ENCODE measurements at places on chromosomes 7 and 10. TPM values are rescaled to one million over a fixed set of nuclear protein-coding genes. Genes with fewer than 3 reads are reported as not detected.
A peak's percentile ranks its signal among the peaks of the same experiment; 100 is the strongest.

The SKIDA1 gene
- total RNA-seq: 0.10 TPM

The TAS2R4 gene
- 0.14 TPM for total RNA-seq

The KCP gene
- 1.4 TPM for total RNA-seq

The AKR1E2 gene
- total RNA-seq: not detected

- no peak for DNase-seq
Measured at GRCh38 chr10:52967806-52968795, 195.5 kb upstream of the MBL2 start.

- DNase-seq: no peak
Measured at GRCh38 chr7:2168615-2169311, 64.0 kb downstream of the MAD1L1 start.

DNA sequence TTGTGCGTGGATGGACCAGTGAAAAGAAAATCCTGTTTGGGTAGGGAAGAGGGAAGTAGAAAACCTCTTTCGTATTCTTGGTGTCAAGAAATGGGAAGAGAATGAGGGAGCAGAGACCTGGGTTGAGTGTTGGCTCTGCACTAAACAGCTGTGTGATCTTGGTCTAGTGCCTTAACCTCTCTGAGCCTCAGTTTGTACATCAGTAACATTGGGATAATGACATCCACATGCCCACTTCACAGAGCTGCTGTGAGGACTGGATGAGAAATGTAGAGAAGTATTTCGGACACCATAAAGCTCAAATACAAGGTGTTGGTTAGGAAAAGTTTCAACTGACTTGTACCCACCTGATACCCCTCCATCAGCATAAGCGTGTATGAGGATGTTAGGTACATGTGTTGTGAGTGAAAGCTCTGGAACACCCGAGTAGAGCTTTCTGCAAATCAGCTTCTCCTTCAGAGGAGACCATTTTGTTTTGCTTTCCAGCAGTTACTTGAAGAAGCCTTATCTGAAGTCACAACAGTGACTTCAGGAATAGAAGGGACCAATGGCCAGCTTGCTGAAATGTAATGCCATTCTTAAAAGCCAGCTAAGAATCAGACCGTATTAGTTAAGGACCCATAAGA, 11.2 kb downstream of the TRIM56 start:
- DNase-seq: no peak

DNA sequence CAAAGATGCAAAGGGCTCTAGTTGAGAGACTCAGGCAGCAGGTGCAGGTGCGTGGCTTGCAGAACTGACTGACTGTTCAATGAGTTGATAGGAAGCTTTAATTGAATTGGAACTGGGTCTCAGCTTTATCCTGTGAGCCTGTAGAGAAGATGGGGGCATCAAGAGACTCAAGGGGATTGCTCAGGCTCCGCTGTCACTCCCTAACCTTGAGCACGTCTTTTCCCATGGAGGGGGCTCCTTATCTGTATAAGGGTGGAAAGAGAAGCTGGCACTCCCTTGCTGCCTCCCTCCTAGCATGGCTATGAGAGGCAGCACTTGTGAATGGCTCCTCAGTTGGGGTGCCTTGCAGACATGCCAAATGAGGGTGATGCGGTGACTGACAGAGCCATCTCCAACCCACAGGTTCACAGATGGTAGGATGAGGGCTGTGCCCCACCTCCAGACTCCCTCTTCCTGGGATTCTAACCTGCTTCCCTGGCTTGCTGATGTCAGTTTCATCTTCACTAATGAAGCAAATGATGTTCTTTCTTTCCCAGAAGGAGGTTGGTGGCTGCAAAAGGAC, 12.4 kb upstream of the PLEKHA1 start:
- DNase-seq: no peak

- no peak for DNase-seq
Measured at GRCh38 chr7:27510541-27510940, 152.1 kb downstream of the HIBADH start.

DNA sequence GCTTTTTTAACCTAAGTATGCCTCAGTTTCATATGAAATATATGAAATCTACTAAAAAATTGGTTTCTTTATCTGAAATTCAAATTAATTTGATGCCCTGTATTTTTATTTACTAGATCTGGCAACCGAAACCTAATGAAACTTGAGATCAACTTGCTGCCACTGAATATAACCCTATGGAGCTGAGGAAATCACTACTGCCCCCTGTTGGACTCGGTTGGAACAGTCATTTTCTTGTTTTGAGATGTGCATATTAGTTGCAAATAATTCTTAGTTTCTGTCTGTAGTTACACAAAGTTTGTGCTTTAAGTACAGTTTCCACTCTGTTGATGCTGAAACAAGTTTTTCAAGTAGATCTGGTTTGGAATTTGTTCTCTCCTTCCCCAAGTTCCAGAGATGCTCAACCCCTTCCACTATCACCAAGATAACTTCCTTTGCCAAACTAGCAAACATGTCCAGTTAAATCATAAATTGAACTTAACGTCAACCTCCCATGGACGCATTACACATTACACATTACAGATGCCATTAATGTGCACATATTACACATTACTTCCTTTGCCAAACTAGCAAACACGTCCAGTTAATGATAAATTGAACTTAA, 22.2 kb upstream of the EXOC4 start:
- DNase-seq: peak; percentile 42

GRCh38 chr10:119449760-119450461, 92.6 kb downstream of the RGS10 start:
- peak; percentile 80 for DNase-seq

DNA sequence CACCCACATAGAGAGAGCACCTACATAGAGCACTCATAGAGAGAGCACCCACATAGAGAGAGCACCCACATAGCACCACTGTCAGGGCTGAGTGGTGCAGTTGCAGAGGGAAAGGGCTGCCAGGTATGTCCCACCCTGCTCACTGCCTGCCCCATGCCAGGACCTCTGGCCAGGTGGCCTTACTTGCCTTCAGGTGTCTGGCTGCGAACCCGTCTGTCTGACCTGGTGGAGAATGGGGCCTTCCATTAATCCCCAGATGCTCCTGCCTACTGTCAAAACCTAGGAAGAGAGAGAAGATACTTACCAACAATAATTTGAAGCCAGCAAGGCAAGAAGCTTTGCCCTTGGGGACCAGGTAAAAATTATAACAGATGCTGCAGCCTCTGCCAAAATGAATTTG, 51.1 kb downstream of the INSIG1 start:
- DNase-seq: no peak

DNA sequence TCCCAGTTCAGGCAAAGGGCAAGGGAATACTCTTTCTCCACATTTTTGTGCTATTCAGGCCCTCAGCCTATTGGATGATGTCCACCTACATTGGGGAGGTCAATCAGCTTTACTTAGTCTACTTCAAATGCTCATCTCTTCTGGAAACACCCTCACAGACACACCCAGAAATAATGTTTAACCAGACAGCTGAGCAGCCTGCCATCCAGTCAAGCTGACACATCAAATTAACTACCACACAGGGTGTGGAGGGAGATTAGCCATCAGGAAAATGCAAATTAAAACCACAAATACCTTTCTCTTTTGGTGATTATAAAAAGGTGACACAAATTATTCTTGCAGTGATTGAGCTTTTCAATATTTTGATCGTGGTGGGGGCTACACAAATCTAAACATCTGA, 74.7 kb upstream of the FZD8 start:
- DNase-seq: no peak

- no peak for DNase-seq
Measured at GRCh38 chr10:74855027-74855426, 28.6 kb downstream of the KAT6B start.

- DNase-seq: no peak
Measured at GRCh38 chr7:16644157-16644556, 1.4 kb downstream of the ANKMY2 start.

GRCh38 chr7:75694638-75695399, 43.9 kb downstream of the HIP1 start:
- no peak for DNase-seq

DNA sequence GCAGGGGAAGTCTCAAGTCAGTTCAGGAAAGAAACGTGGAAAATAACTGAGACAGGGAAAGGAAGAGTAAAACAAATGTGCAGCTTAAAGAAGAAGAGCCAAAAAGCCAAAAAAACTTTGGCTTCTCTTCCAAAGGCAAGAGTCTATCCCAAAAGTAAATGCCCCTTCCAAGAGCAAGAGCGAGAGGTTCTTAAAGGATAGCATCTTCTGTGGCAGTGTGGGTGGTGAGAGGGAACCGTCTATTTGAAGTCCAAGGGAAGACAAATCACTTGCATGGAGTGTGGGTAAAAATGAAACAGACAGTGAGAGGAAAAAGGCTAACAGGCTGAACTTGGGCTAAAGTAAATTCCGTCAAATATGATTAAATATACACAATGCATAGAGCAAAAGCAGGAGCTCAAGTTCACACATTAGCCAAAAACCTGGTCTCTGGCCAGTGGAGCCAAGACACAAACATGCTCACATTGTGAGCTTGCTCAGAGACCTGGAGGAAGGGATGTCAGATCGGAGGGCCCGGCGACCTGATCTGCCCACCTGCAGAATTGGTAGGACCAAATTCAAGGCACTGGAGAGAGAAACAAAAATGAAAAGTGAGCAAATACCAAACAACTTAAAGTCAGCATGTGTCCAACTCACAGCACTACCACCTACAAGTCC, 87.0 kb downstream of the PIK3CG start:
- no peak for DNase-seq

- no peak for DNase-seq
Measured at GRCh38 chr10:114279901-114280644, 41.0 kb downstream of the VWA2 start.

GRCh38 chr10:5622186-5622960, 44.0 kb downstream of the ASB13 start:
- DNase-seq: no peak

DNA sequence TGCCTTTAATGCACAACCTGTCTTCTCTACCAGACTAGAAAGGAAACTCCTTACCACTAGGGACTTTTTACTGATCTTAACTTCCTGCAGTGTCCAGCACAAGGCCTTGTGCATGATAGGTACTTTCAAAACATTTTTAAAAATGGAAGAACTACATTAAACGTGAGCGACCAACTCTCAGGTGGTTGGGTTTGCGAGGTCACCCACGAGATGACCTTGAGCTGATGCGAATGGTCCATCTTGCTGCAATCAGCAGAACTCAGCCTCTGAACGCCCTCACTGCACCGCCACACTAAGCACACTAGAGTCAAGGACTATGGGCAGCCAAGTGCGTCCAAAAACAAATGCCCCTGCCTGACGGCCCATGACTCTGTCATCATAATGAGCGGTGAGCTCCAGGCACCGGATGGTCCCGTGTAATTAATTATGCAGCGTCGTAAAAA, 34.9 kb upstream of the PTF1A start:
- no peak for DNase-seq

- no peak for DNase-seq
Measured at GRCh38 chr7:150781961-150782360, 18.2 kb downstream of the TMEM176B start.

DNA sequence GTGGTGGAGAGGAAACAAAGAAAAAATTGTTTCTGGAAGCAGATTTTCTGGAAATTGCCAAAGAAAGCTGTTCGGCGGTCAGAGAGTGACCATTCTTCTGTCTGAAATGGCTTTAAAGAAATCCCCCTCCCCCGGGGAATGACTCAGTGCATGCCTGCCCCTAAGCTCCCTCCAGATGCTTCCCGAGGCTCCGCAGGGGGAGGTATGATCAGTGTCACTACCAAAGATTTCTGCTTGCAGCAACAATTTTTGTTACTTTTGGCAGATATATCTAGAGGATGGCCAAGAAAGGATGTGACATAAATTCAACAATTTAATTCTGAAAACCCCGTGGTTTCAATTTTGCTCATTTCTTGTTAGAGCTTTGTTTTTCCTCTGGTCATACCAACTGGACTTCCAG, 163.9 kb downstream of the JCAD start:
- DNase-seq: peak; percentile 70

DNA sequence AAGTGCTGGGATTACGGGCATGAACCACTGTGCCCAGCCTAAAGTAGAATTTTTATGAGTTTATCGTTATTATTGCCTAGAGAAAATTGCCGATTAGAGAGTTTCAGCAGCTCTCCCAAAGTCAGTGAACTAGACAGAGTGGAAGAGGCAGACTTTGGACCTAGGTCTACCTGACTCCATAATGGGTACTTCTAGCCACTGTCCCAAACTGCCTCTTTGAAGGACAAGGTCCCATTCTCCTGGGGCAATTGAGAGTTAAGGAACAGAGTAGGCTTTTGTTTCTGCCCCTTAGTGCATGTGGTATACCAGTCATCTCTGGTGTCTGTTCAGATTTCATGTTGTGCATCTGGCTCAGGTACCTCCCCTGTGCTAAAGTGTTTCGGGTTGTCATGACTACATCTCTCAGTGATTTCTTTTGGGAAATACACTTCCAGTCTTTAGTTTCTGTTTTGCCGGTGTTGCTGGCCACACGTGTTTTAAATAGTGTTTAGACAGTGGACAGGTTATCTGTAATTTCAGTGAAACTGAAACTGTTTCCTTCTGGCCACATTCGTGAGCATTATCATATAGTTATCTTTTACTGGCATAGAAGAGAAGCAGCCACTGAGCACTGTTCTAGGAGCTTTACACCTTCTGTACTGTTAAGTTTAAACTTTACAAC, 4.7 kb downstream of the TMEM236 start:
- DNase-seq: peak; percentile 39

DNA sequence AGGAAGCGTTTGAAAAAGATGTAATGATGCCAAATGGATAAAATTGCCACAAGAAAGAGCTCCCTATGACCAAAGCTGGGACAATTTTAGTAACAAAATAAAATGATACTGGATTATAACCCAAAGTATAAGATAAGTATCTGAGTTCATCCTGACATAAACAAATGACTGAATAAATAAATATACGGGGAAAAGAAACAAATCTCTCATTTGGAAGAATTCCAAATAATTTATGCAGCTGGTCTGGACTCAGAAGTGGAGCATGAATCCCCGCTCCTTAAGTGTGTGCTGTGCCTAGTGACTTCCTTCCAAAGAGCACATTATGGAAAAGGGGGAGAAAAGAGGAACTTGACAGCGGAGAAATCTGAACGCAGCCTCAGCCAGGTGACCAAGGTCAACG, 186.2 kb downstream of the RAMP3 start:
- DNase-seq: no peak

DNA sequence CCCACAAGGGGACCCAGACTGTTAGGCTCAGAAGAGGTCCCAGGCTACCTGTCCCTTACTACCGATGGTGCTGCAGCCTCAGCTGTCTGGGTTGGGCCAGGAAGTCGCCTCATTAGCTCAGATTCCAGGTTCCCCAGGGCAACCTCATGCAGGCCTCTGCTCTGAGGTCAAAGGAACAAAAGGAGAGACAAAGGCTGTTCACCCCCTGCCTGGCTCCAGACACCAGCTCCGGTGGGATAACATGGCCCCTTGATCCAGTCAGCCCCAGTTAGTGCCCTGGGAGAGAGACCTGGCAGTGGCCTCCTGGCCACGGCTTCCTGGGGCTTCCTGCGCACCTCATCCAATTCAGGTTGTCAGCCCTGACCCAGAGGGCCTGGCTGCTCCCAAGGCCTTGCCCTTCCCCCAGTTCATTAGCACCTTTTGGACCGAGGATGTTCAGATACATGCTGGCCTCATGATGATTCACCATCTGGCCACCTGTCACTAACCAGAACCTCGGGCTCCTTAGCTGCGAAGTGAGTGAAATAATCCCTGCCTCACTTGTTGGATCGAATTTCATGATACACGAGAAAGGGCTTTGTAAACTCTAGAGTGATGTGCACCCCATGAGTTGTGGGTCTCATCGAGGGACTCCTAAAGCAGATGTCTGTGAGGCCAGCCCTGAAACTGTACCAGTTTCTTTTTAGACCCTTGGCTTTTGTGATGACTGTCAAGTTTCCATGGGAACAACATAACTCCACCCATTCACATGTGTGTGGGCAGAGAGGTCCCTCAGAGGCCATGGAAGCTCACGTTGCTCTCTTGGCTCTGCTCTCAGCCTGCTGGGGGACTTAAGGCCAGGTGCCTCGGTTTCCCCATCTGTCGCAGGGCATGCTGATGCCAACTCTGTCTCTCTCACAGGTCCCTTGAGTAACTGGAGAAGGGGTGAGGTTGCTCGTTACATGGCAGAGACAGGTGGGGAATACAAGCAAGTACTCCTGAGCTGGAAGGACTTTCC, 79.5 kb upstream of the PCBD1 start:
- no peak for DNase-seq

All from HT1080 (cell line).